ENCODE measurements at places on chromosomes 3 and 15.

DNA sequence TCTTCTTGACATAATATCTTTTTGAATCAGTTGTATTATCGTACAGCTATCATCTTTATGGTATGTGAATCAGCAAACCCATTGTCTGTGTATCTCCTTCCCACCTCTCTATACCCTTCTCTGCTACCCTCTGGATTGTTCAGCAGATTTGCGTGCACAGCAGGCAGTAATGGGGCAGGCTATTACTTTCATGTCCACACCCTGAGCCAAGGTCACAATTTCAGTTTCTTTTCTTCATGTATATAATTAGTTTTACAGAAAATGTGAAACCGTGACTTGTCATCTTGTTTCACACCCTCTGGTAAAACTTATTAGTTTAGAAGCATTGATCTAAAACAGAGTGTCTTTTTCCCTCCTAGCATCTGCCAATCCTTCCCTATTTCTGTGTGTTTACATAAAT, 770.4 kb upstream of the SEMA6D start:
- DNase-seq, result no peak

DNA sequence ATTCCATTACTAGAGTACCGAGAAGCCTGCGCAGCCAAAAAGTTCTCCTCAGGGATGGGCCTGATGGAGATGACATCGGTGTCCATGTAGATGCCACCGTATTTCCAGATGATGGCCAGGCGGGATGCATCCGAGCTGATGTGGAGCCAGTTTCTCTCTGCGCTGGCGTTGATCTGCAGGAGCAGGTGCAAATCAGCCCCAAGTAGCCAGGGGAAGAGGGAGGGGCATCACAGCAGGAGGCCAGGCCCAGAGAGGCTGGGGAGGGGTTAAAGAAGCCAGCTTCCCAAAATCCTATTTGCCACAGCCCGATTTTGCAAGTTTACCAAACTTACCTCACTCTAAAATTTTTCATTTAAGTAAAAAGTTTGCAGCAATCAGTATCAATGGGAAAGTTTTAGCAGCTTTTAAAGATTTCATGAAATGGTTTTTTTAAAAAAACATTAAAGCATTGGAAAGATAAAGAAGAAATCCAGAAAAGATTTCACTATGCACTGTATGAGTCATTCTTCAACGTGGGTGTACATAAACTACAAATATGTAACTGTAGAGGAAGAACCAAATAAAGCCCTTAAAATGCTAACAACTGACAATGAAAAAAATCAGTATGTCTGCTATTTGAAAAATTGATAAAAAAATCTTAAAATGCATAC, 7.4 kb downstream of the A4GNT start:
- no peak for DNase-seq

- no peak for DNase-seq
Observed at GRCh38 chr3:167728176-167728575, 6.5 kb downstream of the PDCD10 start.

GRCh38 chr3:42179110-42179725, 86.8 kb downstream of the CCK start:
- DNase-seq, result no peak

- no peak for DNase-seq
Observed at GRCh38 chr3:89358281-89358680, 250.9 kb downstream of the EPHA3 start.

DNA sequence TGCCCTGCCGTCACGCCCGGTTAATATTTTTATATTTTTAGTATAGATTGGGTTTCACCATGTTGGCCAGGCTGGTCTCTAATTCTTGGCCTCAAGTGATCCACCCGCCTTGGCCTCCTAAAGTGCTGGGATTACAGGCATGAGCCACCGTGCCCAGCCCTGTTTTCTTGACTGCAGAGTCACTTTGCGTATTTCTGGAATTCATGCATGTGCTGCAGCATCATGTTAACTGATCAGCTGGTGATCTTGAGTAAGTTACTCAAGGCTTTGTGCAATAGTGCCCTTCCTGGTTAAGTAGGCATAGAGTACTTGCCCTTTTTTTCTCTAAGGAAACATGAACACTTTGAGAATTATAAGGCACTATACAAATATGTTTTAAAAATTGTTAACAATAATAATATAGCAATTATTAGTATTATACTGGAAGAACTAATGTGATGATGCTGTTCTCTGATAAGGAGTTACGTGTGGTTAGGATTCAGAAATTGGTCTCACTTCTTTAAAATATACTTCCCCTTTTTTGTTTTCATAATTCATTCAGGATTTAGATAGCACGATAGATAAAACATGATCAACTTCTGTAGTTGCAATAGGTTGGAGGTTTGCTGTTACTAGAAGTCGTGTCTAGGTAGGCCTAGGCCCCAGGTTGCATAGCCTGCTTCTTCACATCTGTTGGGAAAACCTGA, 33.6 kb downstream of the GPR171 start:
- no peak for DNase-seq

DNA sequence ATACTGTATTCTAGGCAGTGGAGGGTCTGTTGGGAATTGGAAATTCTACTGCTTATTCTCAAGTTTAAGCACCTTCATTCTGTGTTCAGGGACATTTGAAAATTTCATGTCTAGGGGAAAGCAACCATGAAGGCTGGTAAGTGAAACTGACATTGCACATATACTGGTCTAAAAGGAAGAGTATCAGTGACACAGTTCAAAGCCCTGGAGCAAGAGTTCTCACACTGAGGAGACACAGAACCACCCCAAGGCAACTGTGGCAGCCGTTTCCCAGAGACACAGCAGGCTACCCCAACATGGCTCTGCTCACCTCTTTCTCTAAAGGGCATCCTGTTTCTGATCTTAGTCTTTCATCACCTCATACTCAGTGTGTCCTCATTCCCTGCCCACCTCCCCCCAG, 67.5 kb downstream of the KCNMB2 start:
- DNase-seq, result no peak

DNA sequence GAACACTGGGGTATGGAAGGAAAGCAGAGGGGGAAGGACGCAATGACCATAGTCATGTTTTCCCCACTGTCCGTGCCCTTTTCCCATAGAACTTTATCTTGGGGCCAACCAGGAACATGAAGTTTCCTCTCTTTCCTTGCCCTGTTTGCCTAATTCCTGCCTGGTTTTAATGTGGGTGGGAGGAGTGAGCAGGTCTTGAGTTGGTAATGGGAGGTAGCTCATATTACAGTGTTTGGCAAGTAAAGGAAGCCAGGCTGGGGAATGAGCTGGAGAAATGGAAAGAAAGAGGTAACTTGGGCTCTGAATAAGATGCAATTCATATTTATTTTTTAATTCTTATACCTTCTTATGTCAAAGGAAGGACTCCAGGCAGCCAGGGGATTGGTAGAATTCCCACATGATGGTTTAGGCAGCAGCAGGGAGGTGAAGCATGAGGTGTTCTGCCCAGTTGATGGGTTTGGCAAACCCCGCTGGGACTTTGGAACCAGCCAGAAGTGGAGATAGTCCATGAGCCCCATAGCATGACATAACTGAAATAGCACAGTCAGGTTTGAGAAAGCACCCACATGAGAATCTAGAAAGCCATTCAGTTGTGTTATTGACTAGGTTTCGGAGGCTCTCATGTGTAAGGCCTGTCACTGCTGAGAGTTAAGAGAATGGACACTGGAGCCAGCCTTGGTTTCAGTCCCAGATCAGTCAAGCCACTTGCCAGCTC, 60.0 kb downstream of the CCK start:
- no peak for DNase-seq

DNA sequence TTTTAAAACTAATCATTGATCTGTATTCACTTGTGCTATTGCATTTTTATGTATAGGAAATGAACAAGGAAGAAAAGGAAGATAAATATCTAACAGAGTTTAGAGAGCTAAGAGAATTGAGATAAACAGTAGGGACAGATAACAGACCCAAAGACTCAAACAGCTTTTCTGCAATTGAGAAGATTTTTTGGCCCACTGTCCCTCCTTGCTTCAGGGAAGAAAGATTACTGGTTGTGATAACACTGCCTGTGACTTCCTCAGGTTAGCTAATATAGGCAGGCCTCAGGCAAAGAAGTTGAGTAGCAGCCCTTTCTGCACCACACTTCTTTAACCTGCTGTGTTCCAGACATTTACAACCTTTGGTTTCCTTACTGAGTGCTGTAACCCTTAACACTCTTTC, 2.7 kb upstream of the COX17 start:
- DNase-seq, result no peak

DNA sequence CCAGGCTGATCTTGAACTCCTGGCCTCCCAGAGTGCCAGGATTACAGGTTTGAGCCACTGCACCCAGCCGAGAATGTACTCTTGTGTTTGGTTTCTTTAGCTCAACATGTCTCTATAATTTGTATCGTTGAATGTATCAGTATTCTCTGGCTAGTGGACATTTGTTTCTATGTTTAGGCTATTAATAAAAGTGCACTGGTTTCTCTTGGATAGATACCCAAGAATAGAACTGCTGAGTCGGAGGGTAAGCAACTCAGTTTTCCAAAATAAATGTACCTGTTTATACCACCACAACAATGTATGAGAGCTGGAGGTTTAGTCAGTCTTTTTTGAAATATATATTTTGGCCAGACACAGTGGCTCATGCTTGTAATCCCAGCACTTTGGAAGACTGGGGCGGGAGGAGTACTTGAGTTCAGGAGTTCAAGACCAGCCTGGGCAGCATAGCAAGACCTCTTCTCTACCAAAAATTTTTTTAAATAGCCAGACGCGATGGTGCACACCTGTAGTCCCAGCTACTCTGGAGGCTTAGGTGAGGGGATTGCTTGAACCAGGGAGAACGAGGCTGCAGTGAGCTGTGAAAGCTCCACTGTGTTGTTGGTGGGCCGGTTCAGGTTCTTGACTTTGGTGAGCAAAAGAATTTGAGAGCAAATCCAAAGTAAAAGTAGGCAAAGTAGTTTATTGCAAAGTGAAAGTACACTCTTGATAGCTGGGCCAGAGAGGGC, 7.7 kb upstream of the IVD start:
- DNase-seq, result no peak

DNA sequence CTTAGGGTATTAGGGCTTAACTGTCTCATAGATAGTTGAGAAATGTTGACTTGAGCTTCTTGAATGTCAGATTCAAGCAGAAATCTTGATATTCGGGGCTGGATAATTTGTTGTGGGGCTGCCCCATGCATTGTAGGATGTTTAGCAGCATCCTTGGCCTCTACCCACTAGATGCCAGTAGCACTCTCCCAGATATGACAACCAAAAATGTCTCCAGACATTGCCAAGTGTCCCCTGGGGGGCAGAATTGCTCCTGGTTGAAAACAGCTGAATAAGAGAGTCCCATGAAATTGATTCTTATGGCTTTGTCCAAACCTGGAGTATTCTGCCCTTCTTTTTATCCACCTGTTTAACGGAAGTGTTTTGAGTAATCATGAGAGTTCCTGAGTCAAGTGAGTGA, 15.9 kb upstream of the LCMT2 start:
- no peak for DNase-seq

Data from right cardiac atrium (tissue), 5 donors.